Forelimb muscle (tissue), 1 donor: ENCODE measurements at places on chromosomes 2 and 18. TPM values are rescaled to one million over a fixed set of nuclear protein-coding genes. Genes with fewer than 3 reads are reported as not detected.

The UCN gene
- 1.9 TPM for polyA plus RNA-seq

The TBR1 gene
- polyA plus RNA-seq = not detected

The GKN2 gene
- polyA plus RNA-seq = not detected

The DPP10 gene
- 0.32 TPM for polyA plus RNA-seq

The ASB18 gene
- polyA plus RNA-seq = 8.3 TPM

The CD302 gene
- polyA plus RNA-seq = 13.5 TPM

The DPP4 gene
- polyA plus RNA-seq = 8.5 TPM

GRCh38 chr18:31101183-31102024, 817 bp downstream of the DSC2 start:
- DNase-seq = peak; percentile 14

GRCh38 chr18:50726960-50727589, 92.7 kb downstream of the MRO start:
- no peak for DNase-seq

- no peak for DNase-seq
Measured at GRCh38 chr2:111165084-111165483, 44.4 kb downstream of the BCL2L11 start.

GRCh38 chr18:21489119-21489750, 111.3 kb downstream of the ESCO1 start:
- DNase-seq = peak; percentile 11

- no peak for DNase-seq
Measured at GRCh38 chr2:232139786-232140562, 178.5 kb downstream of the DIS3L2 start.

DNA sequence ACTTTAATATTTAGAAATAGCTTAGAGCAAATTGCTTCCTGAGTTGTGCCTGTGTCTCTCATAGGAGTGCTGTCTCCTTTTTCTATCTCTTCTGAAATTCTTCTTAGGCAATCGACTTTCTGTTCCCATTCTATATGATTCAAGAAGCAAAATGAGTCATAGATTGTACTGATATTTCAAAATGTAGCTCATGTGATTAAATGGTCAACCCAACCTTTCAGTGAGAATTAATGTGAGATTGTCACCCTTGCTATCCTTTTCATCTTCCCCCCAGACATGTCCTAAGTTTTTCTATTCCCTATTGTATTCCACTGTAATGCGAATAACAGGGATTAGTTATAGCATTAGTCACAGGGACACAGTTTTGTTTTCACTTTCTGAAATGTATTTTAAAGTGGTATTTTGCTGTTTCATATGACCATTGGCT, 413.6 kb downstream of the THSD7B start:
- no peak for DNase-seq

DNA sequence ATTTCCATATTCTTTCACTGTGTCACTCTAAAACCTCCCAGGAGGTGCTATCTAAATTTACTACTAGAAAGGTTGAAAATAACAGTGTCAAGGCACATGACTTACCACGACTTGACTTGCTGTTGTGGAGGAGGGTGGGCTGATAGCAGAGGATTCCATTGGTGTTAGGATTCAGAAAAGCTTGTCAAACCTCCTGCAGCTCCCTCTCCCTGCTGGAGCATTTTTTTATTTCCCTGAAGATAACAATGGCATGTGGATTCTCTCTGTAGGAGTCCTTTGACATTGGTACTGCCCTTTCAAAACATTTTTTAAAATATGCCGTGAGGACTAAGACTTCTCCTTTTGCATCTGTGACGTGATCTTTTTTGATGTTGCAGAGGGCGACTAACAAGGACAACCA, 696.9 kb upstream of the GYPC start:
- DNase-seq = no peak

GRCh38 chr2:200786826-200787225, 24.9 kb upstream of the BZW1 start:
- no peak for DNase-seq

- DNase-seq = no peak
Measured at GRCh38 chr2:47535996-47536395, 133.0 kb downstream of the MSH2 start.

DNA sequence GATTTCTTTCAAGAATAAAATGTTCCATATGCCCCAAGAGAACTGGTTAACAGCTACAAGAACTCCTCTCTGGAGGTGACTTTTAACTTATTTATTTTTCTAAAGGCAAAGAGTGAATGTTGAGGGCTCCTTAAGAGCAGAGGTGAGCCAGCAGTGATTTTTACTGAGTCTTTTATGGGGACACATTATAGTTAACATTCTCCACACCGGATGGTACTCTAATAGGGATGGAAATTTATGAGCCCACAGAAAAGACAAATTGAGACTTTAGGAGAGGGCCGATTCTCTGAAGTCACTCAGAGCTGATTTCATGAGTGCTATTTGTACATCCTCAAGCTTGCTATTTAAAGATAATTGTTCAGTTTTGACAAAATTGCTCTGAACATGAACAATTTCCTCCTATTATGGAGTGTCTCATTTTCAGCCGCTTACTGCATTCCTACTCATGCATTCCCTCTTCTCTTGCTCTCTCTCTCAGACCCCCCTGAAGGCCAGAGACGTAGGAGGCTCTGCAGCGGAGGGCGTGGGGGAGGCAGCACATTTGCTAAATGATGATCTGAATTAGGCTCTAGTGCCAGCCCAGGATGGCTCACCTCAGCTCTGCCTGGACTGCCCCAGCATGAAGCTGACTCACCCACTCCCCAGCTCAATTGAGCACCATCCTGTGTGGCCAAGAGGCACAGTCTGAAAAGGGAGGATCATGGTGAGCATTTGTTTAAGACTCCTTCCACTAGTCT, 5.9 kb upstream of the RPL37A start:
- no peak for DNase-seq

DNA sequence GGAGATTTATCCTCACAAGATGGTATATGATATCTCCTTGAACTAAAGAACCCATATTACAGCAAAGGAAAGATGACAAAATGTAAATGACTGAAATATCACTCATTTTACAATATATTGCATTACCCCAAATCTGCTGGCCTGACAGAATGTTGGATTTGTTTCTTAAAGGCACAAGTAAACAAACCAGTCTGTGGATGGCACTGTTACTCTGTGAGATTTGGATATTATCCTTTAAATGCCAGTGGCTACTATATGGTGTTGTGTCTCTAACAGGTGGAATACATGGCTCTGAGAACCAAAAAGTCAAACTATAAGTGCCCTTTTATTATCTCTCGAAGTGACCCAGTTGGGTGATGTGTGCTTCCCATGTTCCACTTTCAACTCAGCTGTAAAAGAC, 125.7 kb downstream of the PDE1A start:
- no peak for DNase-seq

- DNase-seq = no peak
Measured at GRCh38 chr18:58024139-58024538, 19.9 kb upstream of the NEDD4L start.

- no peak for DNase-seq
Measured at GRCh38 chr2:235521844-235522243, 28.0 kb downstream of the AGAP1 start.

- no peak for DNase-seq
Measured at GRCh38 chr2:193988784-193989183, 1668.2 kb upstream of the SLC39A10 start.

GRCh38 chr18:5318061-5318700, 22.7 kb upstream of the ZBTB14 start:
- DNase-seq = no peak

DNA sequence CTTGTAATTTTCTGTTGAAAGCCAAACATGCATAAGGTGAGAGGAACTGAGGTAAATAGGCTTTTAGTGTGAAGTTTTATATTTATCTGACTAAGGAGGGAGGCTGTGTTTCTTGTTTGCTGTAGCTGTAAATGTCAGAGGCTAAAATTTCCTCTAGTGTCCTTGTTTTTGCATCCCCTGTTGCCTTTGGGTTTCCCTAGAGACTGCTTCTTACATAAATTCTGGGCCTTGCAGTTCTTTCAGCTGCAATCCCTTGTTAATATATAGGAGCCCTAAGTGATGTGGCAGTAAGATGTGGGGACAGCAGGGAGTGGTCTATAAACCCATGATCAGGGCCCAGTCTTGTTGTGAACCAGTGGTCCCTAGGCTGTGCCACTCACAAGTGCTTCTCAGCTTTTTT, 7.5 kb upstream of the IMP4 start:
- DNase-seq = no peak
